ENCODE measurements at places on chromosomes 5 and 9.

GRCh38 chr5:118076490-118076889, 911.9 kb downstream of the DTWD2 start:
- DNase-seq: no peak

DNA sequence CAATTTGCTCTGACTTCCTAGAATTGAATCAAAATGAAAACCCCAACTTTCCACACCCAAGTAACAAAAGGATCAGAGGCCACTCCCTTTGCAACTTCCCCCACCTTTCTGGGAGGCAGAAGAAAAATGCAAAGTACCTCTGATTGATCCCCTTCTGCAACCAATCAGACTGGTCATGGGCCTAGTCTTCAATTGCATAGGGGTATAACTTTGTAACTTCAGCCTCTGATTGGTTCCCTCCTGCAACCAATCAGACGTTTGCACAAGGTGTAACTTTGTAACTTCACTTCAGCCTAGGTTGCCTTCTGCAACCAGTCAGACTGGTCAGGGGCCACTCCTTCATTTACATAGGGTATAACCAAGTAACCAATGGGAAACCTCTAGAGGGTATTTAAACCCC, 38.3 kb upstream of the CNOT6 start:
- DNase-seq: no peak

DNA sequence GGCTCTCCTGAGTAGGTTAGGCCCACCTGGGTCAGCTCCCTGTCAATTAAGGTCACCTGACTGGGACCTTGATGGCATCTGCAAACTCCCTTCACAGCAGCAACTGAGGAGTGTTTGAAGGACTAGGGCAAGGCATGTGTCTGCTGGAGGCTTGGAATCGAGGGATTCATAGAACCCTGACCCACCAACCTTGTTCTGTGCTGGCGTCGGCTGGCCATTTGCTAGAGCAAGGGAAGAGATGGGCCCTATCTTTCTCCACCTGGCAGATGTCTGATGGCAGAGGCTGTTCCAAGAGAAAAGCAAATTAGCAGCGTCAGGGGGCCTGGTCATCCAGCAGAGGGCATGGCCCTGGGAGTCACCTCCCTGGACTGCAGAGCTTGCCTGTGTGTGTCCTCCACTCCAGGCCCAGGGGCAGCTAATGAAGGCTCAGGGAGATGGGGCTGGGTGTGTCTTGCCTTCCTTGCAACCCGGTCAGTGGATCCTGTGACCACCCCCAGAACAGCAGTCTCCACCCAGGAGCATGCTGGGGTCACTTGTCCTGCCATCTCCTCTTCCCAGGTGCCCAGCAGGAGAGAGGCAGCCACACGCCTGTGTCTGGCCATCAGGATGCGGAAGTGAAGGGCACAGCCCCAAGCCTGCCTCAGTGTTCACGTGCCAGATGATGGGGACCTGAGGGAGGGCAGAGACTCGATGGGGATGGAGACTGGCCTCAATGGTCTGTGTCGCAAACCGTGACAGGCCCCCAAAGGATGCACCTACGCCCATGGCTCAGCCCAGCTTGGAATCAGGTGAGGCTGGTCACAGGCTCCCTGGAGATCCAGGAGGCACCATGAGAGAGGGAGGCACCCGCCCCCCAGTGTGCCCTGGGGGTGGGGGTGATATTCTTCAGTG, 53.9 kb downstream of the BARX1 start:
- no peak for DNase-seq

- no peak for DNase-seq
Observed at GRCh38 chr9:129235931-129236331, 57.9 kb upstream of the IER5L start.

DNA sequence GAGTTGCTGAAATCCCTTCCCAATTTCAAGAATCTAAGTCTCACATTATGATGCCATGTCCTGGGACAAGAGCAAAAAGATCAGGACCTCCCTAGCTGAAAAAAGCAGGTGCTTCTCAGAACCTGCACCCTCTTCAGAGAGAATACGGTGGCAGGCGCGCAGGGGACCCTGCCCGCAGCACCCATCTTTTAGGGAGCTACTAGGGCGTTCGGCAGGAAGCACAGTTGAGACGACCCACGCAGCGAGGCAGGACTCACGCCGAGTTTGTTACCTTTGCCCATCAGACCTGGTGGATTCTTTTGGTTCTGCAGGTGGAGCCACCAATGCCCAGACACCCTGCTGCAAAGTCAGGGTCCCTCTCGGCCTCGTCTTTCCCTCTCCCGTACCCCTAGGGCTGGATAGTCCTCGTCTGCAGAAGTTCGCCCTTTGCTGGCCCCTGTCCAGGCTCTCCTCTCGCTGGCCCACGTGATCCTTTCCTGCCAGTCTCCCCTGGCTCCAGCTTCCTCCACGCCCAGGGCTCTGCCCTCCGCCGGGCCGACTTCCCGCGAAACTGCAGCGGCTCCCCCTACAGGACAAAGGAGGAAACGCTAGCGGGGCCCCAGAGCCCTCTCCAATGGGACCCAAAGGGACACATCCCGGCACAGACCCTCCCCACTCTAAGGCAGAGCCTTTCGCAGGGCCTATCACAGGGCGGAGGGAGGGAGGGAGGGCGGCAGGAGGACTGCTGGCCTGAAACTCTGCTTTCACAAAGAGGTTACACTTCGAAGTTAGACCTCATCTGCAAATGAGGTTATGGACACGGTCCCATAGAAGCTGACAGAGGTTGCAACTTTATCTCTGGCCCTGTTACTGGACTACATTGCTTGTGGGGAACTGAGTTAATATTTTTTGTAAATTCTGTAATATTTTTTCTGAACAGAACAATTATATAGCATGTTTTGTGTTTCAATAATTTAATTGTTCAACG, 28.8 kb downstream of the TMEM174 start:
- peak; percentile 72 for DNase-seq

- DNase-seq: no peak
Observed at GRCh38 chr9:111456529-111456928, 27.7 kb downstream of the ECPAS start.

DNA sequence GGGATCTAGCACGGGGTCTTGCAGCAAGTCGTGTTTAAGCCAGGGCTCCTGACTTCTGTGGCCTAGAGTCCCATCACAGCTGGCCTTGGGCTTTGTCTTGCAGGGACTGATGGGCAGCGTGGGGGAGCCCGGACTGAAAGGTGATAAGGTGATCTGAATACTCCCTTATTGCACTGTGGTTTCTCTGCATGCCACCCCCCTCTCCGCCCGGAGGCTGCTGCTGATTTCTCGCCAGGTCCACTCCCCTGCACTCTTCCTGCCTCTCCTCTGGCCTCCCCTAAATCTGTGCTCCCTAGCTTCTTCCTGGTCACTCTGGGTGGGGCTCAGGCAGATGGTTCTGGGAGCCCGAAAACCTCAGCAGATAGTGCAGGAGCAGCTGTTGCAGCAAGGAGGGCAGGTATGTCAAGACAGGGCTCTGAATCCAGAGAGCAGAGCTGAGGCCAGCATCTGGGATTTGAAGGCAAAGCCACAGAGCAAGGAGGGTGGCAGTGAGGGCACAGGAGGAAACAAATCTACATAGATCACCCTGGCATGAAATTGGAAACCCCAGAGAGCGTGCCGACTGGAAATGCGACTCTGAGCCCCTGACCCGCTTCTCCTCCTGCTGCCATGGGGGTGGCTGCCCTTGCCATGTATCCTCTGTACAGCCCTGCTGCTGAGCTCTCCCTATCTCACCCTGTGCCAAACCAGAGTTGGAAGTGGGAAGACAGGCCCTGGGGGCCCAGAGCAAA, 76.5 kb downstream of the COL27A1 start:
- no peak for DNase-seq

DNA sequence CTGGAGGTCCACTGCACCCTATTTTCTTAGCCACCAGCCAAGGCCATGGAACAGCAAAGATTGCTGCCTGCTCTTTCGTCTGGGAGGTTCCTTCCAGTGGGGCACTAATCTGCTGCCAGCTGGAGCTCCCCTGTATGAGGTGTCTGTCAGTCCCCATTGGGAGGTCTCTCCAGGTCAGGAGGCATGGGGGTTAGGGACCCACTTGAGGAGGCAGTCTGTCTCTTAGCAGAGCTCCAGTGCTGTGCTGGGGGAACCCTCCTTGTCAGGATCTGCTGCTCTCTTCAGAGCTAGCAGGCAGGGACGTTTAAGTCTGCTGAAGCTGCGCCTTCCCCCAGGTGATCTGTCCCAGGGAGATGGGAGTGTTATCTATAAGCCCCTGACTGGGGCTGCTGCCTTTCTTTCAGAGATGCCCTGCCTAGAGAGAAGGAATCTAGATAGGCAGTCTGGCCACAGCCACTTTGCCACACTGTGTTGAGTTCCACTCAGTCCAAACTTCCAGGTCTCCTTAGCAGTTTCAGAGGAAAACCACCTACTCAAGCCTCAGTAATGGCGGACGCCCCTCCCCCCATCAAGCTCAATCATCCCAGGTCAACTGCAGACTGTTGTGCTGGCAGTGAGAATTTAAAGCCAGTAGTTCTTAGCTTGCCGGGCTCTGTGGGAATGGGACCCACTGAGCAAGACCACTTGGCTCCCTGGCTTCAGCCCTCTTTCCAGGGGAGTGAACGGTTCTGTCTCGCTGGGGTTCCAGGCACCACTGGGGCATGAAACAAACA, 317.7 kb downstream of the LRRC70 start:
- DNase-seq: no peak

DNA sequence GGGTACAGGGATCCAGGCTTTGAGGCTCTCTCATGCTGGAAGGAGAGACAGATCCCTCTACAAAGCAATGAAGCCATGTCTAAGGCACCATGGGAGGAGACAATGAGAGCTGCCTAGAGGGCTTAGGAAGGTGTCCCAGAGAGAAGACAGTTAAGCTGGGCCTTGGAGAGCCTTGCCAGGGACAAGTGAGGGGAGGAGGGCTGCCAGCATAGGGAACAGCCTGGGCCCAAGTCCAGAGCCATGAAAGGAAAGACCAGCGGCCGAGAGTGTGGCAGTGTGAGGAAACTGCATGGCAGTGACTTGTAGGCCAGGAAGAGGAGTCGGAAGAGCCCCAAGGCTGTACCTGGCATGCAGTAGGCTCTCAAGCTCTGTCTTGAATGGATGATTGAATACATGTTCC, 88.5 kb downstream of the PSD2 start:
- no peak for DNase-seq

Measured in epithelial cell of esophagus (primary cell).